ENCODE measurements at places on chromosomes 2 and 18. TPM values are rescaled to one million over a fixed set of nuclear protein-coding genes. Genes with fewer than 3 reads are reported as not detected.

- DNase-seq: no peak
Observed at GRCh38 chr2:149906886-149907285, 319.3 kb upstream of the MMADHC start.

GRCh38 chr2:54122171-54122935 is 6.9 kb downstream of the ACYP2 start:
- DNase-seq: no peak

- DNase-seq: no peak
Observed at GRCh38 chr2:113064281-113064680, 3.5 kb upstream of the IL1F10 start.

- no peak for DNase-seq
Observed at GRCh38 chr2:168365094-168365621, 90.9 kb upstream of the CERS6 start.

GRCh38 chr2:78568782-78569373 is 456.6 kb upstream of the REG3G start:
- no peak for DNase-seq

DNA sequence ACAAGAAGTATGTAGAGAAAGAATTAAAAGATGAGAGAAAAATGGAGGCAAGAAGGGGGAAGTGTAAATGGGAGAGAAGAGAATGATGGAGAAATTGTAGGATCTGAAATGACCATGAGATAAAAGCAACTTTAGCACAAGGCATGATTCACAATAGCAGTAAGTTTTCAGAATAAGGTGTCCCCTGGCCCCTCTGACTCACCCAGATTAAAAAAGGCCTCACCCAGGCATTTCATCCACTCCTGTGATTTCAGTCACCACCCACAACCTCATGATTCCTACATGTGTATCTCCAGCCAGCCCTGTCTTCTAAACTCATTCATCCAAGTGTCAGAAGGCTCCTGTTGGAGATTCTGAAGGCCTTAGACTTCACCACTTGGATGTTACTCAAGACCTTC is 56.6 kb downstream of the SP100 start:
- no peak for DNase-seq

DNA sequence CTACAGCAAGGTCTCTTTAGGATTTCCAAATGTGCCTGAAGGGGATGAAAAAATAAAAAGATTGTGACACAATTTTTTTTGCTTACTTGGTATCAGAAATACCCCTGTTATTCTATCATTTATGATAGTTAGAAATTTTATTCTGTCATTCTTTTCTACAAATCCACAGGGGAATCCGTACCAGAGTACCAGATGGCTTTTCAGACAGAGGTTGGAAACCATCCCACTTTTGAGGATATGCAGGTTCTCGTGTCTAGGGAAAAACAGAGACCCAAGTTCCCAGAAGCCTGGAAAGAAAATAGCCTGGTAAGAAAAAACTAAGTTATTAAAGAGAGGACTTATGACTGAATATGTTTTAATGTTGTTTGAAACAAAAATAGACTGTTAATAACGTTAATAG is 92.6 kb upstream of the FAM117B start:
- no peak for DNase-seq

DNA sequence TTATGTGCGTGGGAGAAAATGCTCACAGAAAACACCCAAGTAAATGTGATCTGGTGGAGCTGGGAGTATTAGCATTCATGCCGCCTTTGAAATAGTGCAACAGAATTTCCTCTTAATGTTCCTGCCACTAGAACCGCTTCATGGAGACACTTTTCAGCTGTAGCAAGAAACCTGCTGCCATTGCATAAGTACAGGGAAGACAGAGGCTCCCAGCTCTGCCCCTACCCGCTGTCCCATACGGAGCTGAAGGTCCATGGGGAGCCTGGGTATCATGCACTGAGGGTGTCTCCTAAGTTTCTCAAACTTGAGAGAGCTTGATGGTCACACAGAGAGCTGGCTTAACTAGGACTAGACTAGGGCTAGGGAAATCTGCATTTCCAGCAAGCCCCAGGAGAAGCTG is 49.6 kb downstream of the CRIM1 start:
- DNase-seq: no peak

DNA sequence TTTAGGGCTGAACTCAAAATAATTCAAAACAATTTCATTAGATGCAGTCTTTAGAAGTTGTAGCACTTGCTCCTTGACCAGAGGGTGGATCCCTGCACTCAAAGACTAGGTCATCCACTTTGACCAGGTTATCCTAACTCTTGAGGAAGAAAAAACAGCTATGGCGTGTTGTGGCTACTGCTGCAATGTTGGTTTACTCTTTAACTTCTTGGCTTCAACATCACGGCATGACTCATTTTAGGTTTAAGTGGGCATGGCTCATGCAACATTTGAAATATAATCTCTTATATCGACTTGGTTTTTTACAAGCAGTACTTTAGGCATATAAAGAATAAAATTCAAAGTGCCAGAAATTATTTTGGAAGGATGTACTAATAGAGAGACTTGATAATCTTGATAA is 35.4 kb downstream of the ANKRD29 start:
- peak; percentile 76 for DNase-seq

GRCh38 chr2:15591373-15591691 is 336 bp upstream of the DDX1 start:
- DNase-seq: no peak

DNA sequence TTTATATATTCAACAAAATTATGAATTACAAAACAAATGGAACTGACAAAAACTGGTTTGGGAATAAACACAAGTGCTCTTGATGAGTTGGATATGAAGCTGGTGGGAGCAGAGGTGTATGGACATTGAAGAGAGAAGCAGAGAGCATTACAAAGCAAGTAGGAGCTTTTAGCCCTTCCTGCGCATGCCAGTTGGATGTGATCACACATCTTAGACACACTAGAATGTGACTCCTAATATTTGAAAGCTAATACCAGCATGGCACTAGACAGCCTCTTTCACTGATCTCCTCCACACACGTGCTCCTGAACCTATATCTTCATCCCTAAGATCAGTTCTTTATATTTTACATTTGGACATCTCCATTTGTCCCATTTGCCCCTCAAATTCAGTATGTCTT is 298.1 kb downstream of the MTX2 start:
- no peak for DNase-seq

GRCh38 chr2:47309472-47309951 is 93.4 kb upstream of the MSH2 start:
- DNase-seq: no peak

GRCh38 chr2:240742602-240743095 is 51.0 kb downstream of the AQP12A start:
- no peak for DNase-seq

DNA sequence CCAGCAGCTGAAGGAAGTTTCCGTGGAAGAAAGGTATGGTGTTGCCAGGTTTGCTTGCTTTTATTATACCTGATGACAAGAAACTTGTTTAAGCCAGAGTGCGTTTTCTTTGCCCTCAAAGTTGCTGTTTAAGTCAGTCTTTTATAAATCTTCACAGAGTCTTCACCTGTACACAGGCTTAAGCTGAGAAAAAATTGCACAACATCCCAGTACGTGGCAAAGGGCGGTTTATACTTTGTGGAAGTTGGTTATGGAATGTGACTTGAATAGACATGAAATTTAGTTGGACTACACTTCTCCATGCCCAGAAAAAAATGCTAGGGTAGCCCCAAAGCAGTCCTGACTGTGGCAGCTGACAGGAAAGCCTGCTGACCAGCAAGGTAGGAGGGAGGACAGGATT is 121.5 kb downstream of the RTN4 start:
- no peak for DNase-seq

DNA sequence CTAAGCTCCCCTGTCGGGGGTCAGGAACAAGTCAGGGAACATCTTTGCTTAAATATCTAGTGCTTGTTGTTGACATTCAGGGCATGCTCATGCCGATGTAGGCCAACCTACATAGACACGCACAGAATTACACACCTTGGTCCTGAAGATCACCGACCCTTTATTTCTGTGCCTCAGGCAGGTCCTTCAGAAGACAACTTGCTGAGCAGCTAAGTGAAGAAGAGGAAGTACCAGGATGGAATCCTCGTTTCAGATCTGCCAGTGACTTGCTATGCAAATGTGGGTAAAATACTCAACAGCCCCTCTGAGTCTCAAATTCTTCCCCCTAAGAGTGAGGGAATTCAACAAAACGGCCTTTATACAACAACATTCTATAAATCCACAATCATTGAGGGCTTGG is 494.7 kb downstream of the BCL11A start:
- no peak for DNase-seq

Gene RGPD6
- total RNA-seq: 62.2 TPM

Gene FAP
- total RNA-seq: 582 TPM

Gene POLR1A
- 15.6 TPM for total RNA-seq

Gene HOXD13
- total RNA-seq: not detected

Gene SAG
- not detected for total RNA-seq

Gene RAPH1
- total RNA-seq: 57.2 TPM

Gene STAT4
- 16.6 TPM for total RNA-seq

Gene SGPP2
- not detected for total RNA-seq

Gene ALPG
- total RNA-seq: not detected

Gene UPP2
- not detected for total RNA-seq

Gene PDE11A
- 0.36 TPM for total RNA-seq

Gene METTL21A
- total RNA-seq: 8.5 TPM

Measured in osteoblast (primary cell).